ENCODE measurements at places on chromosomes 5 and 9.

DNA sequence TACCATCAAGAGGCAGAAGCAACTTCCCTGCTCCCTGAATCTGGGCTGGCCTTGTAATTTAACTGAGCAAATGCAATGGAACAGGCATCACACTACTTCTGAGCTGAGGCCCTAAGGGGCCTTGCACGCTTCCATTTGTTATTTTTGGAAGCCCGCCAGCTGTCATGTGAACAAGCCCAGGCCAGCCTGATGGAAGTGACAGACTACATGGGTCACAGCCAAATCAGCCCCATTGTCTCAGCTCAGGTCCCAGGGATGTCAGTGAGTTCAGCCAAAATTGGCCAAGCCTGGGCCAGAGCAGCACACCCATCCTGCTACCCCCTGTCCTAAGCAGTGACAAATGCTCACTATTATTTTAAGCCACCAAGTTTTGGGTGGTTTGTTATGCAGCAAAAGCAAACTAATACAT is 72.8 kb downstream of the PRRT1B start:
- peak; percentile 49 for DNase-seq

DNA sequence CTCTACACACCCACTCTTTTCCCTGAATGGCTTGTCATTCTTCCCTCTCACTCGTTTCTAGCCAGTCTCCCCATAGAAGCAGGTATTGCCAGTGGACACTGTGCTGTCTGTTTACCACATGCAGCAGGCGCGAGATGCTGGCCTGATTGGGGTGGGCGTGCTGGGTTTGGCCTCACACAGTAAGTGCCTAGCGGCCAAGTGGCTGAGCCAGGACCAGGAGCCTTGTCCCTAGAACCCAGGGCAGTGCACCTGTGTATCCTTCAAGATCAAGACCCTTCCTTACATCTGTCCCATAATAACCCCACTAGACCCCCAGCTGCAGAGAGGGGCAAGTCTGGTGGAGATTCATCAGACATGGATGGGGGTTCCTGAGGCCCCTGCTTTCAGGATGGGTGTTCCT is 112.8 kb upstream of the IRX4 start:
- DNase-seq = no peak

GRCh38 chr5:151707567-151707966 is 20.9 kb upstream of the SPARC start:
- no peak for DNase-seq

DNA sequence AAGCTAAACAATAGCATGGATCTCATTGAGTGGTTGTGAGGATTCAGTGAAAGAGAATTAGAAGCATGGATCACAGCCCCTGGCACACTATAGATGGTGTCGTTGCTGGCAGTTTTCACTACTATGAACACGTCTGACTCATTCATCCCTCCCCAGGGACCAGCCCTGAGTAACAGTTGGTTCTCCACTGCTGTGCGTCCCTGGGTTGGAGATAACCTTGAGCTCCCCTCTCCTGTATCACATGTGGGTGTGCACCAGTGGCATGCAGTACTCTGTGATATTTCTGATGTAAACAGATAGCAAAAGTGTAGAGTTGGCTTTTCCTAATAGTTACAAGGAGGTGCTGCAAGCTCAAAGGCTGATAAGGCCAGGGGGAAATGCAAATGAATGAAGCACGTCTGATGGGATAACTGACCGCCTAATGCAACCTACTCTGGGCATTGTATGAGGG is 8.8 kb upstream of the LCP2 start:
- DNase-seq = no peak

GRCh38 chr9:70829591-70830265 is 291.7 kb downstream of the TRPM3 start:
- no peak for DNase-seq

- DNase-seq = peak; percentile 52
Measured at GRCh38 chr5:55936100-55936693, 58.6 kb downstream of the IL6ST start.

DNA sequence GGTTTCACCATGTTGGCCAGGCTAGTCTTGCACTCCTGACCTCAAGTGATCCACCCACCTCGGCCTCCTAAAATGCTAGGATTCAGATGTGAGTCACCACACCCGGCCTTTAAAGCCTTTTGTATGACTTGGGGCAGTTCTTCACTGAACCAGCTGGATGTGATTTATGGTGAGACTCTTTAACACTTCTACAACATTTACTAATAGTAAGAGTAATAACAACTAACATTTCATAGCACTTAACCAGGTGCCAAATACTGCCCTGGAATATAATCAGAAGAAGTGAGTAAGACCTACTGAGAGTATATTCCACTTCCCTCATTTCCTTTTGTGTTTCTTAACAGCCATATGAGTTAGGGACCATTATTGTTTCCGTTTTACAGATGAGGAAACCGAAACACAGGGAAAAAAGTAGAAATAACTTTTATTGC is 10.0 kb downstream of the ZSWIM6 start:
- no peak for DNase-seq

DNA sequence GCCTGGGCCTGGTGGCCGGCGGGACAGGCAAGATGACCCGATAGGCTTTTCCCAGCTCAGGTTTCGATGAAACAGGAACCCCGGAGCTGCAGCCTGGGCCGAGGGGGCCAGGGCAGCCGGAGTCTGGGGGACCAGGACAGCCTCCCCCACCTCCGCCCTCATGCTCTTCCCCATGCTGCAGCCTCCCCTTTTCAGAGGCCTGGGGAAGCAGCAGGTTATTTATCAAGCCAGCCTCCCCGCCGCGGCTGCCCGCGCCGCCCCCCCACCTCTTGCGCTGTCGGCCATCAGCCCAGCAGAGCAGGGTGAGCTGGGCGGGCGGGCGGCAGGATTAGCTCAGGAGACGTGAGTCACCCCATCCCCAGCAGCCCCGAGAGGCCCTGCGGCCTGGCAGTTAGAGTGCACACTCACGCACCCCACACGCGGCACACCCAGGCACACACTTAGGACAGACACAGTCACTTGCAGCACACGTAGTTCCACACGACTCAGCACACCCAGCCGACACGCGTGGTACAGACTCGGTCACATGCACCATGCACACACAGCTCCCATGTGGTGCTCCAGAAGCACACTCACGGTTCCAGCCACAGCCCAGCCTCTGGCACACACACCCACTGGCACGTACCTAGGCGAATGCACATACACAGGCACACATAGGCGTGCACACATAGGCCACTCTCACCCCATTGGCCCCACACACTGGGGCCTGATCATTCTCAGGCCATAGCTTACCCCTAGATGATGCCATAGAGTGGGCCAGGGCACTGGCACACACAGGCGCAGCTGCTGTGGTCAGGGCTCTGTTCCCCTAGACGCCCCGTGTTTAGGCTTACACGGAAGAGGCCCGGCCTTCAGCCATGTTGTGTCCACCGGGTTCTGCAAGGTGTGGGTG is 13.0 kb downstream of the CXXC5 start:
- no peak for DNase-seq

GRCh38 chr9:126781186-126782052 is 23.4 kb upstream of the ZBTB43 start:
- peak; percentile 68 for DNase-seq

GRCh38 chr9:99516657-99517049 is 294.6 kb downstream of the SEC61B start:
- no peak for DNase-seq

GRCh38 chr9:108241384-108242073 is 614.3 kb downstream of the ACTL7B start:
- DNase-seq = no peak

DNA sequence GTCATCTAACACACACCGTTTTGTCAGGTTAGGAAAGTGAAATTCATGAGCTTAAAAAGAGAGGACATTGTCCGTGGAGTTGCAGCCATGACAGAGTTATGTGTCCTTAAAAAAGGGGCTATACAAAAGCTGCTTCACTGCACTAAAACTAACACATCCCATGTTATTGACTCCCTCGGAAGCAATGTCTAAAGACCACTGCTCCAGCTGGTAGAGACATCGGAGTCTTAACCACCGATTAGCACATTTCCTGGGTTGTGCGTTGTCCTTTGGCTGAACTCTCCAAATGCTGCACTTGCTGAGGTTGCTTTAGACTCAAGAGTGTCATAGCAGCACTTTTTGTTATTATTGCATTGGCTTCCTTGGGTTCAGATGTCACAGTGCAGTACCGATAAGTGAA is 128.3 kb upstream of the C9orf72 start:
- no peak for DNase-seq

GRCh38 chr9:14277244-14277643 is 36.7 kb downstream of the NFIB start:
- no peak for DNase-seq

- DNase-seq = no peak
Measured at GRCh38 chr5:13664377-13664776, 280.1 kb downstream of the DNAH5 start.

DNA sequence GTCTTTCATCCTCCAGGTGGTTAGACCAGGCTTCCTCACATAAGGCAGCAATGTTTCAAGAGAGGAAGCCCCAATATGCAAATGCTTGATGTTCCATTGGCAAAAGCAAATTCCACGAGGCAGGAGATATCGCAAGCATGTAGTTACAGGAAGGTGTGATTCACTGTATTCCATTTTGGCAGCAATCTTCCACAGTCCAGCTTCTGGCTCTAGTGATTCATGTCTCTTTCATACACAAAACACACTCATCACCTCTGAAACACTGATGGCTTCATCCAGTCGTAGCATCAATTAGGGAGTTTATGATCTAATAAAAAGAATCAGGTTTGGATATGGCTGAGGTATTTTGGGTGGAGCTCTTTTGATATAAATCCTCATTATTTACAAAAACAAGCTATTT is 552.2 kb upstream of the RIOK2 start:
- no peak for DNase-seq

GRCh38 chr5:83972909-83973308 is 252.3 kb upstream of the HAPLN1 start:
- no peak for DNase-seq

DNA sequence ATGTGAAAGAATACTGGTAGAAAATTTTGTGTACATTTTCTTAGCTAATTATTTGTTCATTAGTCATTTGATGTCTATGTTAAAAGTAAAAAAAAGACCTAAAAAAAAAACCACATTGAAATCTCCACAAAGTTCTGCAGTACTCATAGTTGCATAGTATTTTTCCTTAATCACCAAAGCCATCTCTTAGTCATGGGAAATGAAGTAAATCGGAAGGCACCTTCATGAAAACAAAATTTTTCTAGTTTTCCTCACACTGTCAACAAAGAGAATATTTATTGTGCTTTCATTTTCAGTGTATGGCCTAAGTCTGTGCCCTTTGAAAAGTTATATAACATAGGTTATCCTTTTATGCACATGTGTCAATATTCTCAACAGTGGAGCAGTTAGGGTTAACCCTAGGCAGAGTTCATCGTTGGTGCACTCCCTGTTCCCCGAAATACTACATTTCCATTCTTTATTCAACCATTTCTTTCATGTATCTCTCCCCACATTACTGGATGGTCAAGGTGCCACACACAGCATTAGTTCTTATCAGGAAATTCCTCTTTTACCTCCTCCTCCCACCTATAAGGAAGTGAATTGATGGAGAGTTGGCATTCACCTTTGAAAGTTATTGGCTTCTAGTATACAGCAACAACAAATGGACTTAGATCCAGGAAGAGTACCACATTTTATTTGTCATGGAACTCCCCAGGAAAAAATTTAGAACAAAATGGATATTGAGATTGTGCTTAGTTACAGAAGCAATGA is 93.1 kb downstream of the NUDT12 start:
- no peak for DNase-seq

GRCh38 chr5:55546947-55547346 is 12.2 kb upstream of the PLPP1 start:
- DNase-seq = peak; percentile 39

- DNase-seq = no peak
Measured at GRCh38 chr5:141779503-141779973, 97.5 kb upstream of the ARAP3 start.

DNA sequence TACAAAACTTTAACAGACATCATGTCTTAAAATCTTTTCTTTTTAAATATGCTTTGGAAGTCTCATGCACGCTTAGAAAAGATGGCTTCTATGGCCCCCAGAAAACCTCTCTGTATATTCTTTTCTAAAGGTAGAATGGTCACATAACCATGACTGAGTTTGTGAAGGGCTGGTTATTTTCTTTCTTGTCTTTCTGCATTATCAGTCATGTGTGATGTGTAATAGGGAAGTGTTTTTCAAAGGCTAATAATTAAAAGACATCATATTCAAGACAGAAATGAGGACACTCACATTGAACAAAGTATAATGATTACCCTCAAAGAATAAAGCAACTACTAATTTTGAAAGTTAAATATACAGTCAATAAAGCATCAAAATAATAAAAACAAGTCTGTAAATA is 253.4 kb downstream of the TRPM3 start:
- no peak for DNase-seq

- no peak for DNase-seq
Measured at GRCh38 chr5:138752341-138752950, 779 bp upstream of the CTNNA1 start.

DNA sequence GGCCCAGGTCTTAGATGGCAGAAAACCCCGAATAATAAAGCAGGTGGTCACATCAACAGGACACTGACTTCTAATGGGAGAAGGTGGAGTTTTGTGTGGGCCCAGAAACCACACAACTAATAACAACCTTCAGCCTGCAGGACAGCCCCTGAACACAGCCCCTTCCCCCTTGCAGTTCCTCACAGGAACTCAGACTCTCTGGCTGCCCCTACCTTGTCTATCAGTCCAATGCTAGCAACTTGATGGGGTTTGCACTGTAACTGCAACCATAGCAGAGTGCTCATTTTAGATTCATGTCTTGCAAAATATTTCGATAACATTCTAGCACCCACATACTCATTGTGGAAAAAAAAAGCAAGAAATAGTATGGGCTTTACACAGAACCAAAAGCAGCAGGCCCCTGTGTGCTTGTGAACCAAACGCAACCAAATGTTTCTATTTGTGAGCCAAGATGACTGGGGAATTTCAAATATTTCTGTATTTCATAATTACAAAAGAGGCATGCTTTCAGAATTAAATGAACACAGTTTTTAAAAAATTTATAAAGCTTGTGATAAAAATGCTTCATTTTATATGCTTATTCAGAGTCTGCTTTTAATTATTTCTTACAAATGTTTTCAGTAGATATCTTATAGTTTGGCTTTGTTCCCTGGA is 62.7 kb upstream of the PDE4D start:
- DNase-seq = no peak

GRCh38 chr9:95450171-95451064 is 66.4 kb downstream of the PTCH1 start:
- no peak for DNase-seq

GRCh38 chr5:115366223-115366622 is 69.8 kb upstream of the CCDC112 start:
- peak; percentile 36 for DNase-seq

DNA sequence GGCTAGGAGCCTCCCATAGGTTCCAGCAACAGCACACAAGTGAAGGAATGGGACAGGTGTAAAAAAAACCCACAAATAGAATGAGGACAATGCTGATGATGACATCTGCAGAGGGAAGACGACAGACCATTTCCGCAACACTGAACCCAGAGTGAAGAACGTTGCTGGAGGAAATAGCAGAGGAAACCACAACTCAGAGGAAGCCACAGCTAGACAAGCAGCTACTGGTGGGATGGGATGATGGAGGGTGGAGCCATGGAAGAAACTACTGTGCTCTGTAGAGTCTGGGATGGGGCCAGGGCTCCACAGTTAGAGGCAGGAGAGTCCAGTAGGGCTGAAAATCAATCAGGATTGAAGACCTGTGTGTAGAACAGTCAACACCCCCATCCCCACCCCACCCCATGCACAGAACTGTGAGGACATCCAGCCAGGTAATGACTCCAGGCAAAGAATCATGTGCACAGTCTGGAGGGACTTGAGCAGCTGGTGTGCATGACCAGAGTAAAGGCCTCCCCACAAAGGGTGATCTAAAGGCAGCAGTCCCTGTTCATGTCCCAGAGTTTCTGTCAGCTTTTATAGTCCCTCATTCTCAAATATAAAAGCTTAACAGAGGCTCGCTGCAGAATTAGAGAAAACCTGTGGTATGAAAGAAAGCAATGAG is 65.2 kb upstream of the SPIN1 start:
- no peak for DNase-seq

All from NCI-H146 (cell line).